ENCODE measurements at places on chromosomes 2 and 18.

DNA sequence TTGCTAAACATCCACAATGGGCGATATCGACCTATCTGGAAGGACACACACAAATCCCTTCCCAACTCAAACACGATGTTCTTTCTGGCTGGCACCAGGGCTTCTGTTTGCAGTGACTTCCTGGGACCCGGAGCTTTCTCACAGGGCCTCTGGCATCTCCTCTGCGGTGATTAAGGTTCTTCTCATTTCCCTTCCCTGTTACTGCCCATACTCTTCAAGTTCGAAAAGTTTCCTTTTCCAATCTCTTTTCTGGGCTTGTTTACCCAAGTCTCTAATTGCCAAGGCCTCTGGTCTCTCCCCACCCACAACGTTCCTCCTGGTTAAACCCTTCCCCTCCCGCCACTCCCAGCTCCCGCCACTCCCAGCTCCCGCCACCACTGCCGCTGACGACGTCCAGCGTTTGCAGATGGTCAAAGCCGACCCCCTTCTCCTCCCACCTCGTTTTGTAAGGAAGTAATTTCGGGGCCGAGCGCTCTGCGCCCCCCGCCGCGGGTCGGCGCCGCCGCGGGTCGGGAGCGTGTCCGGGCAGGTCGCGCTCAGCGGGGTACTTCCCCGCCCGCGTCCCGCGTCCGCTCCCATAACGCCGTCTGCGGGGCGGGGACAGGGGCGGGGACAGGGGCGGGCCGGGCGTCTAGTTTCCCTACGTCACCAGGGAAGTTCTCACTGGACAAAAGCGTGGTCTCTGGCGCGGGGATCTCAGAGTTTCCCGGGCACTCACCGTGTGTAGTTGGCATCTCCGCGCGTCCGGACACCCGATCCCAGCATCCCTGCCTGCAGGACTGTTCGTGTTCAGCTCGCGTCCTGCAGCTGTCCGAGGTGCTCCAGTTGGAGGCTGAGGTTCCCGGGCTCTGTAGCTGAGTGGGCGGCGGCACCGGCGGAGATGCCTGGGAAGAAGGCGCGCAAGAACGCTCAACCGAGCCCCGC is at the start of gene PMAIP1:
Gene PMAIP1, plus strand, starts transcription at position 699 of the 924 bp plus-strand sequence. Its CDS starts 182 bp downstream, at position 881.
- DNase-seq, result peak; percentile 80

DNA sequence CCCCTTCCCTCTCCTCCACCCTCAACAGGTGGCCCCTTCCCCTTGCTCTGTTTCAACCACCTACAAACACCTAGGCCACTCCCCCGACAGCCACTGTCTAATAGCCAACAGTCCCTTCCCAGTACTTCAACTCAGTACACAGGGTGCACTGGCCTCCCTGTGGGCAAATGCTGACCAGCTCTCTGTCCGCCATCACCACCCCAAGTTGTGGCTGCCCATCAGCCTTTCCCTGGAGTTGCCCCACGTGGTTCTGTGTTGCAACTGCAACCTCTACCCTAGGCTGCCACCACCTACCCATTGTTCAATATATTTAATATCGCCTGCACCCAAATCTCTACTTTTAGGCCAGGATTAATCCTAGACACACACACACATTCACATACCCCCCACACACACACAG is 173.5 kb downstream of the MREG start:
- no peak for DNase-seq

GRCh38 chr2:217942731-217943335 is 60.0 kb downstream of the TNS1 start:
- DNase-seq, result no peak

DNA sequence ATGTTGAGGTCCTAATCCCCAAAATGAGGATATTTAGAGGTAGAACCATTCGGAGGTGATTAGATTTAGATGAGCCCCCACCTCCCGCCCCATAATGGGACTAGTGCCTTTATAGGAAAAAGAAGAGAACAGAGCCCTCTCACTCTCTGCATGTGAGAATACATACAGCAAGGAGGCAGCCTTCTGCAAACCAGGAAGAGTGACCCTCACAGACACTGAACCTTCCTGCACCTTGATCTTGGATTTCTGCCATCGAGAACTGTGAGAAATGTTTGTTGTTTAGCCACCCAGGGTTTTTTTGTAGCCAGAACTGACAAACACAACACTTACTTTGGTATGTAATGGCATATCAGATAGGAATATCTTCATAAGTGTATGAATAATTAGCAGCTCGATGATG is 83.7 kb downstream of the XIRP2 start:
- no peak for DNase-seq

DNA sequence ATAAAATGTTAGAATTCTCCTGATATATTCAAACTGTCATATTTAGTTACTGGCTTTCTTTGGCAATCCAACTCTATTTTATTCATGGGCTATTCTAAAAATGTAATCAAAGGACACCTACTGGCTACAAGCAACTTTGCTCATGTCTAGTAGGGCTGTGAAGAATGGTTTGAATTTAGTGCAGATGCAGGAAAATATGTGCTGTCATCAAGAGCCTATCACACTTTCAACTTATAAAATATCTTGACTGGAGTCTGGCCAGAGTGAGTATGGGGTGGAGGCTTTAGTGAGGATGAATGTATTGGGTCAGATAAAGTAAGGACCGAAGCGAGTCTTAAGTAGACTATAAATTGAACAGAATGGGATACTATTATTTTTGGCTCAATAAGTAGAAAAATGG is 343.4 kb upstream of the SPRED2 start:
- DNase-seq, result no peak

DNA sequence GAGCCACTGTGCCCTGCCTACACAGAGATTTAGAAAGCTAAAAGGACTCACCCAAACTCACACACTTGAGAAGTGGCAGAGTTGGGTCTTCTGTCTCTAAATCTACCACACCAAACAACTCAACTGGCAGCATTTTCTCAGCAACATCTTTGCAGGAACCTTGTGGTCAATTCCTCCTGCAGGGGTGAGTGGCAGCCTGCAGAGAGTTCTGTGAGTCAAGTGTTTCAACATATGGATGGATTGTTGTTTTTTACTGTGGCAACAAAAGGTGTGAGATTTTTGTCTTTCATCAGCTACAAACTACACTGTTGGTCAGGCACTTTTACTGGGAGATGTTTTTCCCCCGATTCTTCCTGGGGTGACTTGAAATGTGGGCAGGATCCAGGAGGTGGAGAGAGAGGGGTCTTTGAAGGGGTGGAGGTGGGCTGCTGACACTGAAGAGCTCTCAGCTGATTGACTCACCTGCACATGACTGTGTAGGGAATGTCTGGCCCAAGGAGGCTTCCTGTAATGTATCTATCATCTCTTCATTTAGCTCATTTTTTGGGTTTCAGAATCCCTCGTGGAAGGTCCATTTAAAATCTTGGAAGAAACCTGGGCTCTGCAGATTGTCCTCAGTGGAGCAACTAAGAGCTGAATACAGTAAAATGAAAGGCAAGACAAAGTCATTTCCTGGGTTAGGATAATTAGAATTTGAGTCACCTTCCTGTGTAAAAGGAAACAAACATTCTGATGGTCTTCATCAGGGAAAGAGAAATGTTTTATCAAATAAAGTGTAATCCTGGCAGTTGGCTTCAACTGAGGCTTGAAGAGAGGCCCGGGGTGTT is 98.6 kb downstream of the MSH2 start:
- no peak for DNase-seq

- DNase-seq, result no peak
These were observed 16.6 kb upstream of the CCNYL1 start for GRCh38 chr2:207694811-207695281.

- no peak for DNase-seq
These were observed 479.4 kb upstream of the TCF4 start for GRCh38 chr18:56067214-56067894.

DNA sequence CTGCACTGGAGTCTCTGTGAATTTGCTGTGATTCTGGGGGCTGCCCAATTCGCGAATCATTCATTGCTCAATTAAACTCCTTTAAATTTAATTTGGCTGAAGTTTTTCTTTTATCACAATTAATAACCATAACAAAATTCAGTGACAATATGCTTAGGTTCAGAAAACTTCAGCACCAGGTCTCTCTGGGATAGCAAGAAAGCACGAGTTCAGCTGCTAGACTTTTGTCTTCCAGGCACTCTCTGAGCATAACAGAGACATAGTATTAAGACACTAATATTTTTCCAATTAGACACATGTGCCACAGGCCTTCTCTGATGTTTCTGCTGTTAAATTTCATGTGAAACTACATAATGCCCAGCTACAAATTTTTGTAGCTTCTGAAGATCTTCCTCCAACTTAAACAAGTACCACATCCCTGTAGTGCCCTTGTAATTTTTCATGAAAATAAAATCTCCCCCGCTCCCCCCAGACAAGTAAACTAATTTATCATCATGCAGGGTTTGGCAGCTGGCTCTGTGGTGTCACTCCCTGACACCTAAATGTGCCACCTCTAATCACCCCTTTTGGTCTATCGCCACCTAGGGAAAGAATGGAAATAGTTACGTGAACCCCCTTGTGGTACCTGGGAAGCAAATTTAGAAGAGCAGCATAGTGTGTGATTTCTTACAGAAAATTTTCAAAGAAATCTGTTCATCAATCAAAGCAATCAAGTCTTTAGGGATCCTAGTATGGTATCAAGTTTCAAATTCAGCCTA is 94.1 kb downstream of the CSRNP3 start:
- DNase-seq, result no peak
